ENCODE measurements at places on chromosomes 16 and 17.

DNA sequence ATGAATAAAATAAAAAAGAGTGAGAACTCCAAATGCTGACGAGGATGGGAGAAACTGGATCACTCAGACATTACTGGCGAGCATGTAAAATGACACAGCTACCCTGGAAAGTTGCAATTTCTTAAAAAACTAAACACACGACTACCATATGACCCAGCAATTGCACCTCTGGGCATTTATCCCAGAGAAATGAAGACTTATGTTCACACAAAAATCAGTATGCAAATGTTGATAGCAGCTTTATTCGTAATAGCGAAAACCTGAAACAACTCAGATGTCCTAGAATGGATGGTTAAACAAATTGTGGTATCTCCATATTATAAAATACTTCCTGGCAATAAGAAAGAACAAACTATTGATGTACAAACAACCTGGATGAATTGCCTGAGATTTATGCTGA is 357.2 kb upstream of the ASIC2 start:
- DNase-seq: no peak

GRCh38 chr16:74496054-74496453 is 74.8 kb upstream of the CLEC18B start:
- DNase-seq: no peak

- no peak for DNase-seq
Measured at GRCh38 chr16:49282690-49283375, 1.2 kb upstream of the CBLN1 start.

GRCh38 chr17:28412099-28412498 is 6.1 kb upstream of the SLC46A1 start:
- no peak for DNase-seq

GRCh38 chr17:15981208-15981607 is 18.3 kb downstream of the ZSWIM7 start:
- DNase-seq: no peak

DNA sequence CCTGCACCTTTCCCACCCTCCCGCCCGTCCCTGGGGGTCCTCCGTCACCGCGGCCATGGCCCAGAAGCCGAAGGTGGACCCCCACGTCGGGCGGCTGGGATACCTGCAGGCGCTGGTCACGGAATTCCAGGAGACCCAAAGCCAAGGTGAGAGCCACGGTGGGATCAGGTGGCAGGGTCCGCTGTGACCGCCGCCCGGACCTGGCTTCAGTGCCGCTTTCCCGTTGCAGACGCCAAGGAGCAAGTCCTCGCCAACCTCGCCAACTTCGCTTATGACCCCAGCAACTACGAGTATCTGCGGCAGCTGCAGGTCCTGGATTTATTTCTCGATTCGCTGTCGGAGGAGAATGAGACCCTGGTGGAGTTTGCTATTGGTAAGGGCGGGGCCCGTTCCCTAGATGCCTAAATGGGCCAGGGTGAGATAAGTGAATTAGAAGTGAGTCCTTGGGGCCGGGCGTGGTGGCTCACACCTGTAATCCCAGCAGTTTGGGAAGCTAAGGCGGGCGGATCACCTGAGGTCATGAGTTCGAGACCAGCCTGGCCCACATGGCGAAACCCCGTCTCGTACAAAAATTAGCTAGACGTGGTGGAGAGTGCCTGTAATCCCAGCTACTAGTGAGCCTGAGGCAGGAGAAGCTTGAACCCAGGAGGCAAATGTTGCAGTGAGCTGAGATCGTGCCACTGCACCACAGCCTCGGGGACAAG is 617 bp downstream of the ARMC7 start:
- no peak for DNase-seq

GRCh38 chr16:67884684-67885083 is at the start of gene NRN1L:
Gene NRN1L (plus strand): TSS chr16:67884885. CDS start chr16:67884904, 19 bp downstream.
- DNase-seq: no peak

- no peak for DNase-seq
Measured at GRCh38 chr16:31430380-31431052, 2.4 kb upstream of the COX6A2 start.

- peak; percentile 80 for DNase-seq
Measured at GRCh38 chr16:79601931-79602627, 1.5 kb upstream of the MAF start.

DNA sequence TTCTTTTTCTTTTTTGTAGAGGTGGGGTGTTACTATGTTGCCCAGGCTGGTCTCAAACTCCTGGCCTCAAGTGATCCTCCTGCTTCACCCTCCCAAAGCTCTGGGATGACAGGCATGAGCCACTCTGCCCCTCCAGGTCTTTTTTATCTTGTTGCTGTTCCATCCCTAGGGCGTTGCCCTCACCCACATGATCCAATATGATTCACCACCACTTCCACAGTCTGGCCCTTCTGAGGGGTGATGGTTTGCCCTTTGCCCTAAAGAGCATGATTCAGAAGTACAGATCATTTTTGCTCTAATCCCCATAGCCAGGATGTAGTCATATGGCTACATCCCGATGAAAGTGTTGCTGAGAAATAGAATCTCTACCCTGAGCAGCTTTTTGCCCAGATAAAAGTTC is 18.8 kb downstream of the STX4 start:
- DNase-seq: no peak

DNA sequence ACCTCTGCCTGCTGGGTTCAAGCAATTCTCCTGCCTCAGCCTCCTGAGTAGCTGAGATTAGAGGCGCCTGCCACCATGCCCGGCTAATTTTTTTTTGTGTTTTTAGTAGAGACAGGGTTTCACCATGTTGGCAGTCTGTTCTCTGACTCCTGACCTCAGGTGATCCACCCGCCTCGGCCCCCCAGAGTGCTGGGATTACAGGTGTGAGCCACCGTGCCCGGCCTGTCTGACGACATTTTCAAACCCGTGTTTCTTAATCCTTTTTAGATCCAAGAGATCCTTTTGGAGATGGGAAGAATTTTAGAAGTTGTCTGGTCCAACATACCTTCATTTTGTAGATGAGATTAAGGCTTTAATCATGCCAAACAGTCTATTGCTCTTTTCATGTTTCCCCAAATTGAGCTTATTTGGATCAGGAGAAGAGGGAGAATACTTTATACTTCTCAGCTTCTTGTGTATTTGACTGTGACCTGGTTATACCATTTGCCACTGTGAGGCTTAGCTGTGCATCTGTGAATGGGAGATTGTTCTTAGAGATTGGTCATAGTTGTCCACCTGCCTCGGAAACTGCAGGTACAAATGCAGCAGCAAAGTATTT is 25.8 kb downstream of the USP10 start:
- DNase-seq: no peak

- no peak for DNase-seq
Measured at GRCh38 chr17:49822829-49823228, 25.0 kb downstream of the TAC4 start.

DNA sequence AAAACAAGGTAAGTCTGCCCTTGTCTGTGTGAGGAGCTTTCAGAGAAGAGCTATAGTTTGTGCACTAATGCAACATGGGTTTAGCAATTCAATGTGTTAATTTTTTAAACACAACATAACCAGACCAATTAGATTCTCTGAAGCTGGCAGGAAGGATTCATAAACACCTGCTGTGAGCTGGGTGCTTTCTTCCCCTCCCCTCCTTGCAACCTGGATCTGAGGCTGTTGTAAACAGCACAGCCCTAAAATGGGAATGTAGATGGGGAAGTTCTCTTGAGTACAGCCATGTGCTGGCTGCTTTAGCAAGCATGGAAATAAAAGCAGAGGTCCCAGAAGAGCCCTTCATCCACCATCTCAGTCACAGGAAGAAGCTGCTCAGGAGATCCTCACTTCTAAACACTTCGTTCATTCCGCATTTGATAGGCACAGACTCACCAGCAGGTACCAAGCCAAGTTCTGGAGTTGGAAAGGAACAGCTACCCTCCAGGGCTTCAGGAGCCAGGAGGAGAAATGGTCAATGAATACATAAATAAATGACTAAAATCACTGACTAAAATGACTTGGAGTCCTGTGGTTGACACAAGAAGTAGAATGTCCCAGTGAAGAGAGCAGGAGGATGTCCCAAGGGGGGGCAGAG is 21.7 kb downstream of the AXIN2 start:
- DNase-seq: no peak

DNA sequence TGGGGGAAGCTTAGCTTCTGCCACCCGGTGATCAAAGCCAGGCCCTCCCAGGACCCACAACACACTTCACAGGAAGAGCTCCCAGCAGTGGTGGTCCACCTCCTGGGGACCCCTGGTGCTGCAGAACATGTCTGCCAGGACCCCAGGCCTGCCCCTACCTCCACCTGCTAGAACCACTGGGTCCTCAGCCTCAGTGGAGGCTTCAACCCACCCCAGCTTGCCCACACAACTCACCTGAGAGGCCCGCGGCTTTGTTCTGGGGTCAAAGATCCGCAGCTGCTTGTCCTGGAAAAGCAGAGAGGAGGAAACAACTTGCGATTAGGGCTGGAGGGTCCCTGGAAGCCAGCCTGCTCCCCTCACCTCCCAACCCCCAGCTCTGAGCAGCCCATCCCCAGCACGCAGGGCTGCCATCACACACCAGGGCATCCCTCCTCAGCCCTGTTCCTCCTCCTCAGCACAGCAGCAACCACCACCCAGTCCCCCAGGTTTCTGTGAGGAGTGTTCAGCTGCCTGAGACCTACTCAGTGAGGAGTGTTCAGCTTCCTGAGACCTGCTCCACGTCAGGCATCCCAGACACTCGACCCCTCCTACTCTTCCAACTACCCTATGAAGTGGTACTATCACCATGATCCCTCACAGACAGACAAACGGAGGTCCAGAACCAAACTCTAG is 21.2 kb downstream of the CORO7 start:
- no peak for DNase-seq

GRCh38 chr17:56047331-56047730 is 105.9 kb upstream of the ANKFN1 start:
- DNase-seq: no peak

- no peak for DNase-seq
Measured at GRCh38 chr16:2296661-2297505, 29.0 kb upstream of the RNPS1 start.

GRCh38 chr17:81277421-81277820 is 17.7 kb downstream of the SLC38A10 start:
- no peak for DNase-seq

GRCh38 chr16:74226338-74226954 is 70.2 kb upstream of the PSMD7 start:
- no peak for DNase-seq

GRCh38 chr17:33463887-33464286 is 170.8 kb upstream of the ASIC2 start:
- DNase-seq: no peak

DNA sequence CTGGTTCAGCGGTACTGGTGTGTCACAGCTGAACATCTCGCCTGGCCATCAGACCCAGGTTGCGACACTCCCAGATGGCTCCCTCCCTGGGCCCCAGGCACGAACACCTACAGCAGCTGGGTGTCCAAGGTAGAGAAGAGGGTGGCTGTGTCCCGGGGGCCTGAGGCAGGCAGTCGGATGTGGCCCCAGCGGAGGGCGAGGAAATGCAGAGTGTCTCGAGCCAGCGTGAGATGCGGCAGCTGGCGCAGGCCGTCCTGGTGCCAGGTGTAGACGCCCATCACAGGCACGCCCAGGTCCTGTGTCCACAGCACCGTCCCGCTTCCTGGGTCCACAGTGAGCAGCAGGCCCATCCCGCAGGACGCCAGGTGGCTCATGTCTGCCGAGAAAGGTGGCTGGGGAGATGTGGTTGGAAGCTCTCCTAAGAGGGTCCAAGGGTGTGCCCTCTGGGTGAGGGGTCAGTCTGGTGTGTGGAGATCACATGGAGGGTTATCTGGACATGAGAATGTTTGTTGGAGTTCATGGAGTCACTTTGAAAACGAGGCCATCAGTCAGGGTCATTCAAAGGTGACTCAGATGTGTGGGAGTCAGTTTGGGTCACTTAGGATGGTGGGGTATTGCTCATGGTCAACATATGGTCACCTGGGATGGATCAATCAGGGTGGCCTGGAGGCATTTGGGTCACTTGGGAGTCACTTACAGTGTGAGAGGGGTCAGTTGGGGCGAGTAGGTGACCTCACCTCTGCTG is 8.1 kb downstream of the ERN2 start:
- no peak for DNase-seq

Data from activated T-helper 1 cell treated with anti-CD3 and anti-CD28 coated beads, Interleukin-2, amount 50 U/mL, for 16 hours (primary cell).